Foreskin keratinocyte (primary cell): ENCODE measurements at places on chromosomes 7 and 10. TPM values are rescaled to one million over a fixed set of nuclear protein-coding genes. Genes with fewer than 3 reads are reported as not detected.
A peak's percentile ranks its signal among the peaks of the same experiment; 100 is the strongest.

DNAJC12 gene
- total RNA-seq, result 0.21 and 0.41 TPM in 2 replicates

GIMAP5 gene
- total RNA-seq, result not detected in 2 replicates

AHR gene
- total RNA-seq, result 18.4 and 26.0 TPM in 2 replicates

DNA sequence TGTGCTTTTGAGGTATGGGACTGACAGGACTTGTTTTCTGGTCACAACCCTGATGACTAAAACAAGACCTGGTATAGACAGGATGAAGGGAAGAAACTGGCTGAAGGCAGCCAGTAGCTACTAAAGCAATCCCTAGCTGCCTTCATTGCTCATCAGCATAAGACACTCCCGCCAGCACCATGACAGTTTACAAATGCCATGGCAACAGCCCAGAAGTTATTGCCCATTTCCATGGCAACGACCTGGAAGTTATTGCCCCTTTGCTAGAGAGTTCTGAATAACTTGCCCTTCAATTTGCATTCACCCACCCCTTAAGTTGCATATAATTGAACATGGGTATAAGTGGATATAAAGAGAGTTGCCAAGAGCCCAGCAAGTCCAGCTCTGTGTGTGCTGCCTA lies 169.6 kb upstream of the FAM171A1 start:
- peak; percentile 4 for DNase-seq

- no peak for DNase-seq
These were observed 55.3 kb downstream of the CSGALNACT2 start for GRCh38 chr10:43193496-43194080.

- DNase-seq, result no peak
These were observed 49.6 kb upstream of the UBN2 start for GRCh38 chr7:139181404-139181803.

GRCh38 chr7:136869001-136869961 lies 829 bp downstream of the CHRM2 start:
- no peak for DNase-seq

- no peak for DNase-seq
These were observed 4.5 kb upstream of the BHLHA15 start for GRCh38 chr7:98206451-98207330.

GRCh38 chr10:54797636-54798321 lies 3.3 kb downstream of the PCDH15 start:
- DNase-seq, result peak; percentile 88

GRCh38 chr7:116426428-116427156 lies 72.9 kb upstream of the CAV2 start:
- peak; percentile 60 for DNase-seq

DNA sequence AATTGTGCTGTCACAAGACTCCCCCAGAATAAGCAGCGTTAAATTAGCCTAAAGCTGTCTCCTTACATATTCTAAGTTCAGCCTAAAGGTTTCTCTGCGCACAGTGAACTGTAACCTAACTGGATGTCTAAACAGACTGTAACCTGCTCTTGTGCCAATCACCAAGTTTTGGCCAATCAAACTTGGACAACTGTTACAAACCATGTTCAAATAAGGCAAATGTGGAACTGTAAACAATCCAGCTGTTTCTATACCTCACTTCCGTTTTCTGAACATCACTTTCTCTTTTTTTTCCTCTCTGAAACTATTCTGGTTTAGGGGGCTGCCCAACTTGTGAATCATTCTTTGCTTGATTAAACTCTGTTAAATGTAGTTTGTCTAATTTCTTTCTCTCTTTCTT lies 252.2 kb upstream of the HABP2 start:
- no peak for DNase-seq

DNA sequence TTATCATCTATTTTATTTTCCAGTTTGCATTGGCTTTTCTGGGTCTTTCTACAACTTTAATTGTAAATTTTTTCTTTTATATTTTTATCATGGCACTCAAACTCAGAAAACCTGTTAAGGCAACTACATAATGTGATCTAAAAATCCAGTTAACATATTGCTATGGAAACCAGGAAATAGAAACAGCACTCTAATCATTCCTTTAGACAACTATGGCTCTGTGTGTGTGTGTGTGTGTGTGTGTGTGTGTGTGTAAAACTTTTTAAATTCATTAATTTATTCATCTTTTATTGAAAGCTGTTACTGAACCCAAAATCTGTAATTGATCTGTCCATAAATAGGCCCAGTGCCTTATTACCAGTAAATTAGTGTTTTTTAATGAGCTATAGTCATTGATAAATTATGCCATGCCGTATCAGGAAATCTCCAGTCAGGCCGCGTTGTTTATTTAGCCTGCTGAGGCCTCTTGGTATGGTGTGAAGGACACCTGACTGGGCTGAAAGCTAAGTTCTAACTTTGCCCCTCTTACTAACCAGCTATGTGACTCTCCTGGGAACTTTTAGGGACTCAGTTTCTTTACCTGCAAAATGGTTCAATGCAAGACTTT lies 1.5 kb upstream of the MET start:
- peak; percentile 56 for DNase-seq

GRCh38 chr7:158650821-158651225 lies 53.8 kb downstream of the NCAPG2 start:
- no peak for DNase-seq

DNA sequence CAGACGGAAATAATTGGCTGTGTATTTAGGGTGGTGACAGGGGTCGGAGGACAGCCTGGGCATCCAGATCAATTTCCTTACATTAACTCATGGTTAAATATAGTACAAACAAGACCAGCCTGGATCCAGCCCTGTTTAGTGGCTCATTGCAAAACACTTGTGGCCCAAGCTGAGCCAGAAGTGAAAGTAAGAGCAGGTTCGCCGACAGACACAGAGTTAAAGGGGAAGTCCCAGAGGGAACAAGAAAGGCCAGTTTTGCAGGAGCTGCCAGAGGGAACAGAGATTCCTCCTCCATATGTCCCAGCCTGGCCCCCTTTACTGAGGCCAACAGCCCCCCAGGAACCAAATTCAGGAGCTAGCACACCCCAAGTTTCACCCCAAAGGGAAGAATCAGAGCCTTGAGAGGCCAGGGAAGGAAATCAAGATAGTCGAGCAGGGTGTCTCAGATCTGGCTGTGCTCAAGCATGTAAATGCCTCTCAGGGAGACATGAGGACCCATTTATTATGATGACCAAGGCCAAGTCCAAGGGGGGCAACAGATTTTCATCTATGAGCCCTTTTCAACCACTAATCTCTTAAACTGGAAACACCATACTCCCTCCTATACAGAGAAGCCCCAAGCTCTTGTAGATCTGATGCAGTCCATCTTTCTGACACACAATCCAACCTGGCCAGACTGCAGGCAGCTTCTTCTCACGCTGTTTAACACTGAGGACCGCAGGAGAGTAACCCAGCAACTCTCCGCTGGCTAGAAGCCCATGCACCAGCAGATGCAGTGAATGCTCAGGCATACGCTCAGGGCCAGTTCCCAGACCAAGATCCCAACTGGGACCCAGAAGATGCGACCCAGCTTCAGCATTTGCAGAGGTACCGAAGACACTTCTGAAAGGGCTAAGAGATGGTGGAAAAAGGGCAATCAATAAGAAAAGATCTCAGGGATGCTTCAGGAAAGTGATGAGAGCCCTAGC lies 15.9 kb upstream of the ADCK2 start:
- peak; percentile 74 for DNase-seq
